T-helper 2 cell treated with Interferon-gamma antibody and Interleukin-4, amounts not matched to agents 5 μg/mL and 100 μg/mL, for 36 hours (primary cell): ENCODE measurements at places on chromosomes 13 and 19.

- no peak for DNase-seq
These were observed 224.5 kb downstream of the GPC5 start for GRCh38 chr13:91622778-91623550.

DNA sequence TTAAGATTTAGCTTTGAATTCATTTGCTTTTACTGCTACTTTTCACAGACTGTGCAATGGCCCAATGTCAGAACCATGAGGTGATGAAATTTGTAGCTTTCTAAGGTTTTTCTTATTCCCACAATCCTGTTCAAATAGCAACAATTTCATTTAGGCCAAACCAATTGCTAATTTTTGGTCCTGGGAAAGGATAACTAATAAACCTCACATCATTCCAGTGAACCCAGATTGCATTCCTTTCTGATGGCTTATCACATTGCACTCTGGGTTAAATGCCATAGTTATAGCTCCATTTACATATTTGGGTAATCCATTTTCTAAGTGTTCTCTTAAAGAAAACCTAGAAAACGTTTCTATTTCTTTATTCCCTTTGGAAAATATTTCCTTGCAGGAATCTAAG, 22.9 kb upstream of the POMP start:
- DNase-seq = no peak

- no peak for DNase-seq
These were observed 25.4 kb downstream of the SLC25A15 start for GRCh38 chr13:40814803-40815202.

- no peak for DNase-seq
These were observed 5.1 kb upstream of the PRKD2 start for GRCh38 chr19:46722004-46722380.

DNA sequence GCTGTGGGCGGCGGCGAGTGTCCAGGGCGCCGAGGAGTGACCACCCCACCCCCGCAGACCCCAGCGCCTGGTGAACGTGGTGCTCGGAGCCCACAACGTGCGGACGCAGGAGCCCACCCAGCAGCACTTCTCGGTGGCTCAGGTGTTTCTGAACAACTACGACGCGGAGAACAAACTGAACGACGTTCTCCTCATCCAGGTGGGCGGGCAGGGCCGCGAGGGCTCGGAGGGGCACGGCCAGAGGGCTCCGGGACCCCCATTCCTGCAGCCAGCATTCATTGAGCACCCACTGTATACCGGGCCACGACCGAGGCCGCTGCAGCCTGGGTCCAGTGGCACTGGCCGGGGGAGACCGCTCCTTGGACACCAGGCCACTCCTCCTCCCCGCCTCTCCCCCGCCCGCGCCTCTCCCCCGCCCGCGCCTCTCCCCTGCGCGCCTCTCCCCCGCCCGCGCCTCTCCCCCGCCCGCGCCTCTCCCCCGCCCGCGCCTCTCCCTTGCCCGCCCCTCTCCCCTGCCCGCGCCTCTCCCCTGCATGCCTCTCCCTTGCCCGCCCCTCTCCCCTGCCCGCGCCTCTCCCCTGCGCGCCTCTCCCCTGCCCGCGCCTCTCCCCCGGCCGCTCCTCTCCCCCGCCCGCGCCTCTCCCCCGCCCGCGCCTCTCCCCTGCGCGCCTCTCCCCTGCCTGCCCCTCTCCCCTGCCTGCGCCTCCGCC, 3.2 kb downstream of the PRTN3 start:
- no peak for DNase-seq

DNA sequence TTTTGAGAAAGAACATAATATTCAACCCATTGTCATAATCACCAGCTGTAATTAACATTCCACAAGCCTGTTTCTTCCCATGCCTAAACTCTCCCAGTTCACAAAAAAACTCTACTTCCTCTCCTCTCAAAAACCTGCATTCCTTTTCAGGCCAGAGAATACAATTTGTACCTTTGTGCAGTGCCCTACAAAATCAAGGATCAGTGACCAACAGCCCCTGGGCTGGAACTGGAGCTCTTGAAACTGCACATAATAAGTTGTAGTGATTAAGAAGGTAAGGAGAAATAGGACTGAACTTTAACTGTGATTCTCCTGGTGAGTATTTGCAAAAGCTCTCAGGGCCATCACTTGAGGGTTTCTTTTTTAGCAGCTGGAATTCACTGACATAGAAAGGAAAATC, 472.7 kb downstream of the RFC3 start:
- no peak for DNase-seq

- DNase-seq = no peak
These were observed 3.7 kb downstream of the MBD3L1 start for GRCh38 chr19:8835877-8836276.

DNA sequence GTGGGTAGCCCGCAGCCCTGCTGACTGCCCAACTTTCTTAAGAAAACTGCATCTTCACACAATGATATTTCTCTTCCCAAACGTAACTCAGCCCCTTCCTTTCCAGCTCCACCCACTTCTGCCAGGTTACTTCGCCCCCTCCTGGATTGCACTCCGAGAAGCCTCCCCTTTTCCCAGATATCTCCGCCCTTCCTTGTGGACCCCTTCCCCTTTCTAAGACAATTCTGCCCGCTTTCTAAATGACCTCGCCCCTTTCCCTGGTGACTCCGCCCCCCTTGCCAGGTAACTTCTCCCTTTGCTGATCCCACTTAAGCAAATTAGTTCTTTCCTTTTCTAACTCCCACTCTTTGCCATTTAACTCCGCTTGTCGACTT, 2.6 kb downstream of the VSIG10L start:
- no peak for DNase-seq

DNA sequence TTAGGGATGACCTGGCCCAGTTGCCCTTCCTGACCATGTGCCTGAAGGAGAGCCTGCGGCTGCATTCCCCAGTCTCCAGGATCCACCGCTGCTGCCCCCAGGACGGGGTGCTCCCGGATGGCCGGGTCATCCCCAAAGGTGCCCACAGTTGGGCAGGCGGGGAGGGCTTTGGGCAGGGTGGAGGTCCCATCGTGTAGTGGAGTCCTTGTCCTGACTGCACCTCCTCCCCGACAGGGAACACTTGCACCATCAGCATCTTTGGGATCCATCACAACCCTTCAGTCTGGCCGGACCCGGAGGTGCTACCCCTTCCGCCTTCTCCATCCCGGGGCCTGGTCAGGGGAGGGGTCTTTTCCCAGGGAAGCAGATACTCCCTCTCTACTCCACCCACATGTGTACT, 31.7 kb upstream of the CYP4F8 start:
- DNase-seq = no peak

DNA sequence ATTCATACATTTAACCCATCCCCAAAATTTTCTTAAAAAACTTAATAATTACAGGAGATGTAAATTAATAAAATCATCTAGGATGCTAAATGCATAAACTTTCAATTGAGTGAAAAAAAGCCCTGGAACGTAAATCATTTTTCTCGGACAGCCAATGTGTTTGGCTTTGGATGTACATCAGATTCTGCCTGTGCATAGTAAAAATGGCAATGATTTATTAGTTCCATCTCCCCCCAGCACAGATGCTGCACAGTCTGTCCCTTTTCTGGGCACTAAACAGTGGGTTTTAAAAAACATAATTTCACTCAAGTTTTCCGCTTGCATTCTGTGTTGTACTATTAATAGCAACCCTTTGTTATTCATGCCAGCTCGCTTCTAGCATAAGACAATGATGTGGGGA, 147.7 kb downstream of the TM9SF2 start:
- DNase-seq = no peak

- DNase-seq = no peak
These were observed 12.3 kb upstream of the HSPH1 start for GRCh38 chr13:31174018-31174417.

- DNase-seq = no peak
These were observed 54.9 kb upstream of the ITM2B start for GRCh38 chr13:48178126-48178525.

DNA sequence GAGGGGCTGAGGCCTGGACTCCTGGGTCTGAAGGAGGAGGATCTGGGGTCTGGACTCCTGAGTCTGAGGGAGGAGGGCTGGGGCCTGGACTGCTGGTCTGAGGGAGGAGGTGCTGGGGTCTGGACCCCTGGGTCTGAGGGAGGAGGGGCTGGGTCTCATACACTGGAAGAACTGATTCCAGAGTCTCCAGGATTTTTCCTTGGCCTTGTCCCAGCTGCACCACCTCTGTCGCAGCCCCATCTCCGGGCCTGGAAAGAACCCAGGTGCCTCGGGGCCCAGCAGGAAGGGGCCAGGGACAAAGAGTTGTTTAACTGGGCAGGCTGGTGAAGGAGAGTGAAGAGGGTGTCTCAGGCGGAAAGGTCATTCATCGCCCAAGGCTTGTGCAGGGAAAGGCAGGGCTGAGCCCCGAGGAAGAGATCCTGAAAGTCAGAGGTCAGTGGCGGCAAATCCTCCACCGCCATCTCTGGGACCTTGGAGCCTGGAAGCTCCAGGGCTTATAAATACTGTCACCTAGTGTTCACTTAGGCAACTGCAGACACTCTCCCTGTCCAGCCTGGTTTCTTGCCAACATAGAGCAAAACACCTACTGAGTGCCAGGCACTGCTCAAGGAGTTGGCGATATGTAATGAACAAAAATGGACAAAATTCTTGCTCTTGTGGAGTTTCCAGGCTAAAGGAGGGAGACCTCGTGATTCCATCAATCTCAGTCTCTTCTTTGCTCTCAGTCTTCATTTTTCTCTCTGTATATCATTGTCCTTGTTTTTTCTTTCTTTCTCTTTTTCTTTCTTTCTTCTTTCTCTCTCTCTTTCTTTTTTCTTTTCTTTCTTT, 4.4 kb upstream of the KCNN4 start:
- peak; percentile 53 for DNase-seq

GRCh38 chr13:95133498-95133897, 167.8 kb downstream of the ABCC4 start:
- no peak for DNase-seq

DNA sequence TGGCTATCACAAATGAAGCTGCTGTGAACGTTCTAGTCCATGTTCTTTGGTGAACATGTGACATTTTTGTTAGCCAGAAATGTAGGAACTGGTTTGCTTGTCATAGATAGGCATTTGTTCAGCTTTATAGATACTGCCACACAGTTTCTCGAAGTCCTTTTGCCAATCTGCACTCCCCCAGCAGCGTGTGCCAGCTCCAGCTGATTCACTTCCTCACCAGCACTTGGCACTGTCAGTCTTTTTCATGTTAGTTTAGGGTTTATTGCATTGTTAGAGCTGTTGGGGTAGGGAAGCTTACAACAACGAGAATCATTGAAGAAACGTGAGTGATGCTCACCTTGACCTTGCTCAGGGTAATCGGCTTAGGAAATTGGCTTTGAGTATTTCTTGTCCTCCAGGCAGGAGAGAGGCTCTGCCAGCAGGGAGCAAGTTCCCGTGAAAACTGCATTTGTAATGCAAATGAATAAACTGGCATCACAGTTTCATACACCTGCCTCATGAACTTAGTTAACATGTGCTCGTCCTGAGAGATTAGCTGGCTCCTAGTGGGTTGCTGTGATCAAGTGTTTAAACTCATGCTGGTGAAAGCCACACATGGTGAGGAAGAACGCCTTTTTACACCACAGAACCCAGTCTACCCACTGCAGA, 83.9 kb downstream of the ING1 start:
- no peak for DNase-seq

GRCh38 chr19:17766543-17767131, 15.4 kb downstream of the FCHO1 start:
- DNase-seq = no peak

DNA sequence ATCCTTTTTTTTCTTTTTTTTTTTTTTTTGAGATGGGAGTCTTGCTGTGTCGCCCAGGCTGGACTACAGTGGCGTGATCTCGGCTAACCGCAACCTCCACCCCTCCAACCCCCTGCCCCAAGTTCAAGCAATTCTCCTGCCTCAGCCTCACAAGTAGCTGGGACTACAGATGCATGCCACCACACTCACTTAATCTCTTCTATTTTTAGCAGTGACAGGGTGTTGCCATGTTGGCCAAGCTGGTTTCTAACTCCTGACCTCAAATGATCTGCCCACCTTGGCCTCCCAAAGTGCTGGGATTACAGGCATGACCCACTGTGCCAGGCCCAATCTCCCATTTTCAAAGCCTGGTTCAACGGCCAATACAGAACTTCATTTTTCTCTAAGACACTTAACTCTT, 9.1 kb downstream of the FOXO1 start:
- no peak for DNase-seq

GRCh38 chr13:106528718-106529414, 6.6 kb downstream of the EFNB2 start:
- DNase-seq = no peak

DNA sequence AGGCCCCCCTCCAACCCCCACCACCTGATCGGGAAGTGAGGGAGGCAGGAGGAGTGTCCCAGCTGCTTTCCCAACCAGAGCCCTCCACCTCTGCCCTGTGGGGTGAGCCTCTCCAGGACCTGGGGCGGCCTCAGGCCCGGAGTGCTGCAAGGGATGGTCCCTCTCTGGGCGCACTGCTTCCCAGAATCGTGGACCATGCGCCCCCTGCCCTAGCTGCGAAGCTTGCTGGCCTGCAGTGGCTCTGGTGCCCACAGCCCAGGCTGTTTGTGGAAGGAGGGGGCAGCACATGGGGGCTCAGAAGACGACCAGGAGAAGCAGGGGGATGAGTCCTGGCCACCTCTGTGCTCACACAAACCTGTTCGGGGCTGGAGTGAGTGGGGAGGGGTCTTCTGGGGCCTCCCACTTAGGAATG, 33.6 kb downstream of the CEBPG start:
- no peak for DNase-seq

DNA sequence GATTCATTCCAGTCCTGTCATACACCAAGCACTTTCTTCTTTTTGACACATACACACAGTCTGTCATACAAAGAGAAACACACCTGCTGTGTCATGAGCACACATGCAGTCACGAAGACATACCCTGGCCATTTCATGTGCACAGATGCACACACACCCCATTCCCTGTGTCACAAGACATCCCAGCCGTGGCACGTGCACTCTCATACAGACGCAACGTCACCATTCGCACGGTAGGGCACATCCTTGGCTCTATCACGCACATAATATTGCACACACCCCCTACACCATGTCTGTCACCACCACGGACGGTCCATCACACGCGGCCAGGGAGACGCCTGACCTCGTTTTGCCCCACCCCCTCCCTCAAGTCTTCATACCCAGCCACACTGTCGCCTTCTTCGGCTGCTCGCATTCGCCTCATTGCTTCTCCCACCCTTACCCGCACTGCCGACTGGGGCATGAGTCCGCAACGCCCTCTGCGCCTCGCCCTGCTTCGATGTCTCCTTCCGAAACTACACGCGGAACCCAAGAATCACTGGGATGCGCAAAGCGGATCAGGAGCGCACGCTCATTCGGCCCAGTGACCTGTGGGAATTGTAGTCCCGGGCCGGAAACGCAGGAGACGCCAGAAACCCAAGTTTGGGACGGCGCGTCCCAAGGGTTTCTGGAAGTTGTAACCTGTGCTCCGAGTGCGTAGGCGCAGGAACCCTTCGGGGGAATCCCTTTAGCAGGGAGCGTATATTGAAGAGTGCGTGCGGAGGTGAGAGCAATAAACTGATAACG, 6.8 kb upstream of the ZNF283 start:
- peak; percentile 20 for DNase-seq

GRCh38 chr19:46211201-46211881, 18.2 kb upstream of the IGFL1 start:
- DNase-seq = no peak

DNA sequence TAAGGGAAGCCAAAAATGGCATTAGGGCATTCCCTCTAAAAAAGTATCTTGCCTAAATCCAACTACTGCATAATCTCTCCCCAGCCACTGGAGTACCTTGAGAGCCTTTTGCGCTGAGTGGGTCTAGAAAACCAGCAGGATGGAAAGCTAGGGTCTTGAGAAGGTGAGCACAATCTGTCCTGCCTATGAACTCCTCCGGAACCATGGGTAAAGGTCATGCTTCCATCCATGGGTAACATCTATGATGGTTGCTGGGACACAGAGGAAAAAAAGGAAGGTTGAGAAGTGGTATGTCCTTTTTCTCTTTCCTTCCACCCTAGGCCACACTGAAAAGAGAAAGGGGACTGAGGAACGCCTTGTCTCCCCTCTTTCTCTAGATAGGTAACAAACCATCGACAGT, 52.4 kb downstream of the ZNF676 start:
- DNase-seq = no peak
